Caco-2 (cell line): ENCODE measurements at places on chromosomes 4 and X. TPM values are rescaled to one million over a fixed set of nuclear protein-coding genes. Genes with fewer than 3 reads are reported as not detected.

The CLNK gene
- total RNA-seq, result not detected in 2 replicates

The TREX2 gene
- 0.60 and 0.61 TPM in 2 replicates for total RNA-seq

The UGT2B10 gene
- total RNA-seq, result 0.25 and 0.37 TPM in 2 replicates

The CC2D2A gene
- 7.3 and 12.3 TPM in 2 replicates for total RNA-seq

DNA sequence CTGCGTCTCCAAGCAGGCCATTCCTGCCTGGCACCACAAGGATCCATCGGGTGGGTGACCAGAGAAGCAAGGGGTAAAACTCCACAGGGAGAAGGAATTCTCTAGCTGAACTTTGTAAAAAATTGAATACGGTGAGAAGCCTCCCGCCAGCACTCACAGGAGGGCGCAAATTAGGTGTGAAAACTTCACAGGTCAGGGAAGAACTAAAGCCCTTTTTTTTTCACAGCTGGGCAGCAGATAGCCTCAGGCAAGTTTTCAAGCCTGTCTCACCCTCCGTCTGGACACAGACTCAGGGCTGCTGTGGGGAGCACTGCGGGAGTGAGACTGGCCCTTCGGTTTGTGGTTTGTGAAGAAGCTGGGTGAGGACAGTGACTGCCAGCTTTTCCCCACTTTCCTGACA, 224.1 kb upstream of the FGF16 start:
- H3K36me3 ChIP-seq, result no peaks in the 10 kb centered on the region
- no peak for DNase-seq
- no peaks in the 10 kb centered on the region for H3K27me3 ChIP-seq
- no peaks in the 10 kb centered on the region for H3K4me1 ChIP-seq
- H3K27ac ChIP-seq, result no peak overlapping the region

- H3K36me3 ChIP-seq, result no peaks in the 10 kb centered on the region; the same call in 1 of the 2 replicates
- no peak overlapping the region for H3K4me3 ChIP-seq
- DNase-seq, result peak; percentile 88
- H3K27me3 ChIP-seq, result no peaks in the 10 kb centered on the region
Observed at GRCh38 chr4:53644607-53645006, 53.3 kb upstream of the LNX1 start.

- H3K36me3 ChIP-seq, result no peaks in the 10 kb centered on the region
- H3K4me1 ChIP-seq, result peaks cover 25% of the 10 kb centered on the region
- DNase-seq, result no peak
- H3K4me3 ChIP-seq, result no peak overlapping the region
- H3K27me3 ChIP-seq, result 0 out of 2 replicates have a peak, but pooled peaks cover 2% of the 10 kb centered on the region
- H3K27ac ChIP-seq, result no peak overlapping the region
Observed at GRCh38 chr4:150080337-150080736, 2.1 kb downstream of the DCLK2 start.

GRCh38 chrX:134423606-134424005, 36.4 kb upstream of the HPRT1 start:
- no peaks in the 10 kb centered on the region for H3K27me3 ChIP-seq
- no peak for DNase-seq
- no peaks in the 10 kb centered on the region for H3K36me3 ChIP-seq
- no peak overlapping the region for H3K27ac ChIP-seq

GRCh38 chr4:76095568-76095967, 21.1 kb downstream of the ART3 start:
- no peaks in the 10 kb centered on the region for H3K4me1 ChIP-seq
- no peak overlapping the region for H3K4me3 ChIP-seq
- DNase-seq, result no peak
- no peaks in the 10 kb centered on the region for H3K36me3 ChIP-seq
